Activated CD4-positive, alpha-beta T cell treated with anti-CD3 and anti-CD28 coated beads, Interleukin-2, amount 50 U/mL, for 16 hours (primary cell): ENCODE measurements at places on chromosomes 7 and 10.
A peak's percentile ranks its signal among the peaks of the same experiment; 100 is the strongest.

DNA sequence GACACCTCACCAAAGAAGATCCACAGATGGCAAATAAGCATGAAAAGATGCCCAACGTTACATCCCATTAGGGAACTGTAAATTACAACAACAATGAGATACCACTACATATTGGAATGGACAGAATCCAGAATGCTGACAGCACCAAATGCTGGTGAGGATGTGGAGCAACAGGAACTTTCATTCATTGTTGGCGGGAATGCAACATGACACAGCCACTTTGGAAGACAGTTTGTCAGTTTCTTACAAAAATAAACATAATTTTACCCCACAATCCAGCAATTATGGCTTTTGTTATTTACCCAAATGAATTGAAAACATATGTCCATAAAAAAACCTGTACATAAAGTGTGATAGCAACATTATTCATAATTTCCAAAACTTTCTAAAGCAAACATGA lies 176.8 kb downstream of the C7orf25 start:
- DNase-seq, result no peak

DNA sequence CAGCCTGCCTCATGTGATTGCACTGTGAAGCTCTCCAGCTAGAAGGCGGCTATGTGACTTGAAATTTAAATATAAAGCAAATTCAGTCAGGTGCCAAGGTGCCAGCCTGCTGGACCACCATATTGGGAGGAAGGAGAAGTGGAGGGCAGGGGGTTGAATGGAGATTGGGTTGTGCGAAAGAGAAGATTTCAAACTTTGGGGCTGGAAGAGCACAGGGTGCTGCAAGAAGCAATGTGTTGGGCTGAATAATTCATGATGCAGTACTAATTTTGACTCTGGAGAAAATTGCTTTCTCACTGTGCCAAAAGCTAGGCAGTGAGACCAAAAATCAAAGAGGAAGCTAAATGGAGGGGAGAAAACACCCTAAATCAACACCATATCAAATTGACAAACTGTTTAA lies 335.3 kb downstream of the NRG3 start:
- DNase-seq, result no peak

- DNase-seq, result no peak
Measured at GRCh38 chr7:96121752-96122151, 200.1 kb downstream of the SLC25A13 start.

GRCh38 chr10:1123198-1123597 lies 67.0 kb downstream of the WDR37 start:
- DNase-seq, result peak; percentile 31

DNA sequence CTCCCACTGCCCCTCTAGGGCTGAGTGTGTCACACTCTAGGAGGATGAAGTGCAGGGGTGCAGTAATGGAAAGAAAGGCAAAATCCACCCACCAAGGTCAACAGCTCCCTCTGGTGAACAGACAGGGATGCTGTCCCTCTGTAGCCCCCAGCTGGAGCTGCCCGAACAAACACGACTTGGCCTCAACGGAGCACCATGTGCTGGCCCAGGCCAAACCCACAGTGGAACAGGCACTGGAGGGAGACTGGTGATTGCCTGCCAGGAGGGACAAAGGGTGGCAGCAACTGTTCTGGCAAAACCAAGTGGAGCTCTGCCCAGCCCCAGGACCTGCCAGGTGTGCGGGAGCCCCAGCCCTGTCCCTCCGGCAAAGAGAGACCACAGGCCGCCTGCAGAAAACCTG lies 20.7 kb downstream of the PDIA4 start:
- DNase-seq, result no peak

DNA sequence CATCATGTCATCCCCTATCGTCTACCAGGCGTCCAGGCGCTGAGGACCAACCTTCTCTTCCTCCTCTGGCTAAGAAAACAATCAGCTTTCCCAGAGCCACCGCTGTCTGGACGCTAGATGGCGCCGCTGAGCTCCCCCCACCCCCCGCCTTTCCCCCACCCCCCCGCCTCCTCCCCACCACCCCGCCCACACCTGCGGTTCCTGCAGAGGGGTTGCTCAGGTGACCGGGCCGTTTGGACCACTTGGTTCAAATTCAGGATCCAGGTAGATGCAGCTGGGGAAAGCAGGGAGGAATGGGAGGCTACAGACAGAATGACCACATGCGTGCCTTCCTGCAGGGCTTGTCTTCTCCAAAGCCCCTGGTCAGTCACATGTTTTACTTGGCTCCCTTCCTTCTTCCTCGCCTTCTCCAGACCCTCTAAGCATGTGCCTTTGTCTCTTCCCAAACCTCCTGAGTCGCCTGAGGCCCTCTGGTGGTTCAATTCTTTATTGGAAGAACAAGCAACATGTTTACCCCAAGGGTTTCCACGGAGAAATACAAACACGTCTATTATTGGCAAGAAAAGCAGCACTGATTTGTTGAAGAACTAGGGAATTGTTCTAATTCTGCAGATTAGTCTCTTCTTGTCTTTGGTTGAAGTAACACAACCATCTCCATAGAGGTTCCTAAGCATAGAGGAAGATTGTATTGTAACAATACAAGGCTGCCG lies 24.7 kb downstream of the AOC1 start:
- peak; percentile 34 for DNase-seq

GRCh38 chr7:130668258-130669084 lies at the start of gene COPG2:
TSS of gene COPG2 (minus strand) at chr7:130668748. CDS start at chr7:130668668, 80 bp downstream.
- DNase-seq, result peak; percentile 82

GRCh38 chr7:3862774-3863173 lies 561.7 kb downstream of the SDK1 start:
- DNase-seq, result no peak

DNA sequence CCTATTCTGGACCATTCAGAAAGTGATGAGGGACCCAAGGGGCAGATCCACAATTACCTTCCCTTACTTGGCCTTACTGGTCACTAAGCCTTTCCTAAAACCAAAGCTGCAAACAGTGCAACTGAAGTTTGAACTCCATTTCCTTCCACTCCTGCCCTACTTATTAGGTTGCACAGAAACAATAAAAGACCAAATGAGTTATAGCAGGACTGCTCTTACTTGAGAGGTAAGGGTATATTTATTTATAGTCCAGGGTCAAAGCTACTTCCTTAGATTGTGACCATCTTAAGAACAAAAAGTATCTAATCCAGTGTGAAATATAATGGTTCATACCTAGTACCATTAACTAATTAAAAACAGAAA lies 27.0 kb downstream of the CDK6 start:
- no peak for DNase-seq

DNA sequence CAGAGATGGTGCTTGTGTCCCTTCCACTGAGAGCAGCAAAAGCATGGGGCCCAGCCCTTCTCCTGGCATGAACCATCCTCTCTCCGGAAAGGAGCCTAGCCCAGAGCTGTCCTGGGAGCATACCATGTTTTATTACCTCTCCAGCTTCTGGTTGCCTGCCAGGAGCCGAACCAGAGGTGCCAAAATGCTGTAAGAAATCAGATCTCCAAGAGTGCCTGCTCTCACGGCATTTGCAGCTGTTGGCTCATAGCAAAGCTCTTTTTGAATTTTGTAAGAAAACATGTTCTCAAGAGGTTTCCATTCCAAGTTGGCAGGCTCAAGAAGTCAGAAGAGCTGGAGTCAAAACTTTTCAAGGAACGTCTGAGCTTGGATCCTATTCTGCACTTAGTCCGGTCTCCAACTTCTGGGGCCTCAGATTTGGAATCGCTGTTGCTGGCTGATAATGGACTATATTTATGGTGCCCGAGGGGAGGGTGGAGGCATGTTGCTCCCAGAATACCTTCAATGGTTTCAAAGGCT lies 211.7 kb upstream of the MKI67 start:
- no peak for DNase-seq

GRCh38 chr7:151125470-151125845 lies 39.2 kb downstream of the AGAP3 start:
- no peak for DNase-seq

DNA sequence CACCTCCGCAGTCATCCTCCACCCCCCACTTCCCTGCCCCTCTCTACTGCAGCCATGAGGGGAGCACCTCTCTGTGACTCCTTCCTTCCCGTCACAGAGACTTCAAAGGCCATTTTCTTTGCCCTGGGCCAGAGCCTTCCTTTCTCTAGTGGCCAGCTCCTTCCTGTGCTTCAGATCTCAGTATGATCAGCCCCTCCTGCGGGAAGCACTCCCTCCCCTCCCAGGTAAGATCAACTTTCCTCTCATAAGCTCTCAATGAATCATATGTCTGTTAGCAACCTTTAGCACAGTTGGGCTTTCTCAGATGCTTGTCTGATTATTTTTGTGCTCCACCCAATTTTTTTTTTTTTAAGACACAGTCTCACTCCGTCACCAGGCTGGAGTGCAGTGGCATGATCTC lies 241.0 kb upstream of the PRSS1 start:
- no peak for DNase-seq

GRCh38 chr7:146982482-146982881 lies 865.9 kb downstream of the CNTNAP2 start:
- DNase-seq, result no peak

- no peak for DNase-seq
Measured at GRCh38 chr10:122248356-122249302, 22.5 kb upstream of the BTBD16 start.

GRCh38 chr7:76425156-76425555 lies 406 bp downstream of the ZP3 start:
- DNase-seq, result no peak

- no peak for DNase-seq
Measured at GRCh38 chr10:11758527-11759236, 16.5 kb downstream of the ECHDC3 start.

DNA sequence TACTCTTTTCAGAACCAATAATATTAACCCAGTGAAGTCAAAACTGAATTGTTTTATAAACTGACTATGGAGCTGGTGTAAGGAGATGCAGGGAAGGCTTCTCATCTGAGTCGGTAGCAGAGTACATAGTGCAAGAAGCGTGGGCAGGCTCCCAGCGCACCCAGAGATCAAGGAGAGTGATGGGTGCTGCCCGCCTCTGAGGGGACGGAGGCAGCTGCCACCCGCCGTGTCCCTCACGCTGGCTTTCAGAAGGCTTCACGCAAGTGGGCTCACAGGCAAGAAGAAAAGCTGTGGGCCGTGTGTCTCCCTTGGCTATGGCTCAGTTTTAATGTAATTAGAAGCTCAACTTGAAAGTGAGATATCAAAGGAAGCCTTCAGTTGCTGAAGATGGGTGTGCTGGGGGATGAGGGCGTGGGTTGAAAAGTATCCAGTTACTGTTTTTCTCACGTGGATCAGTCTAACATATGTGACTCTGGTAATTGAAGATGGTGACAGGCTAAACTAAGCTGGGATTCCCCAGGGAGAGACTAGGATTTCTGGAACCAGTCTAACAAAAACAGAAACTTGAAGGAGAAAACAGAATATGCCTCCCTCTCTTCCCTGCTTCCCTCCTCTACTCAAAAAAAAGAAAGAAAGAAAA lies 159.9 kb downstream of the MGMT start:
- DNase-seq, result no peak

- no peak for DNase-seq
Measured at GRCh38 chr10:75201793-75202307, 8.7 kb upstream of the VDAC2 start.

DNA sequence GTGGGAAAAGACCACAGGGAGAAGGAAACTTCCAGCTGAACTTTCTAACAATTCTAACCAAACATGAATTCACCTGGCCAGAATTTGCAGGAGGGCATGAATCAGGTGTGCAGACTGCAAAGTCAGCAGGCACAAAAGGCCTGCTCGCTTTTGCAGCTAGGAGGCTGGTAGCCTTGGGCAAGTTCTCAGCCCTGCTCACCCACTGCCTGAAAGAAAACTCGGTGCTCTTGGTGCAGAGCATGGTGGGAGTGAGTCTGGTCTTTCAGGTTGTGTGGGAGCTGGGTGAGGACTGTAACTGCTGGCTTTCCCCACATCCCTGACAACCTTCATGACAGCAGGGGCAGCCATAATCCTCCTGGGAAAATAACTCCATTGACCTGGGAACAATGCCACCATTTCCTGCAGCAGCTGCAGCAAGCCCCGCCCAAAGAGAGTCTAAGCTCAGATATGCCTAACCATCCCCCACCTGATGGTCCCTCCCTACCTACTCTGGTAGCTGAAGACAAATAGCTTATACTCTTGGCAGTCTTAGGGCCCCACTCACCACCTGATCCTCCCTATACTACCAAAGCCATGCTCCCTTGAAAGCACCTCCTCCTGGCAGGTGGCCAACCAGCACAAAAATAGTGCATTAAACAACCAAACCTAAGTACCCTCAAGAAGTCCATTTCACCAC lies 31.6 kb downstream of the ZNF117 start:
- DNase-seq, result no peak

DNA sequence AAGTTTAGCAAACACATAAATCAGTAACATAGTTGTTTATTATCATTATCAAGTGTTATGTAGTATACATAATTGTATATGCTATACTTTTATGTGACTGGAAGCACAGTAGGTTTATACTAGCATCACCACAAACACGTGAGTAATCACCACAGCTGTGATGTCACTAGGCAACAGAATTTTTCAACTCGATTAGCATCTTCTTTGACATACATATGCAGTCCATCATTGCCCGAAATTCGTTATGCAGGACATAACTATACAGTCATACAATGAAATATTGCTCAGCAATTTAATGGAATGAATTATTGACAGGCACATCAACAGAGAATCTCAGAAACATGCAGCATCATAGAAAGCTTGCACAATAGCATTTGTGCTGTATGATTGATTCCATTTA lies 77.7 kb downstream of the LSM5 start:
- no peak for DNase-seq

DNA sequence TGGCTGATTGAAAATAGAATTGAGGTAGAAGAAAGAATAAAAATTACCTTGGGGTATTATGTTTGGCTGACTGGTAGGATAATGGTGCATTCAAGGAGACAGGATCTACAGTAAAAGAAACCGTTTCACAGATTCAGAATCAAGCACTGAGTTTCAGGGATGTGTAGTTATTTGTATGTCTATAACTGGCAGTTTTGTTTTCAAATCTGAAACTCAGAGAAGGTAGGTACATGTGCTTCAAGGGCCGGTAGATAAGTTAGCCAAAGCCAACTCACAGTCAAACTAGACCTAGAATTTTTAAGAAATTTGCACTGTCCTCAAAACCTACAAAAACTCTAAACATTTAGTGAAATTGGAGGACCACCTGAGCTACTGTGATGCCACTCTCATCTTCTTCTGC lies 191.5 kb downstream of the FOXP2 start:
- DNase-seq, result no peak

DNA sequence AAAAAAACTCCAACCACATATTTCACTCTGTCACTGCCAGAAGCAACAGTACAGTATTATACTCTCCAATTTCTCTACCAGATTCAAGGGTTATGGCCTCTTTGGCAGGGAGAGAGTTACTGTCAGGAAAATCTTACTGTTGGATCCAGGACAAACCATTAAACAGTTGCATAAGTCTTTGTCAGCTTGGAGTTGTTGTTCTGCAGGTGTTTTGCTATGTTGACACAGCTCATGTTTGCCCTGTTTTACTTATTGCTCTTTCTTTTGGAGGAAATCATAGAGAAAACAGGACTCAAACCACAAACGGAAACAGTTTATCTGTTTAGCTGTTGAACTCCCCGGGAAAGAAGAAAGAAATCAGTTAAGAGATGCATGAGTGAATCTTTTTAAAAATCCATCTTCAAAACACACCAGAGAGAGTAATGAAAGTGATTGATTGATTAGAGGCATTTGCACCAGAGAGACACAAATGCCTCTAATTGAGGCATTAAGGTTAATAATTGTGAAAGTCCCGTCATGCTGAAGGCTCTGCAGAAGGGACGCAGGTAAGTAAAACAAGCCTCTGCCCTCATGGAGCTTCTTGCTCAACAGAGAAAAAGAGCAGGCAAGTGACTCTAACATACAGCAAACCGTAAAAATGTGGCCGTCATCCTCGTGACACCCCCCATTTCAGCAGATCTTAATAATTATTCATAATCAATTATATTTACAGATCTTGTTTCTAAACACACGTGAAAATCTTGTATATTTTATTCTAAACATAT lies 38.7 kb upstream of the ARHGAP21 start:
- DNase-seq, result no peak
